ENCODE measurements at places on chromosomes 13 and 19.
A peak's percentile ranks its signal among the peaks of the same experiment; 100 is the strongest.

DNA sequence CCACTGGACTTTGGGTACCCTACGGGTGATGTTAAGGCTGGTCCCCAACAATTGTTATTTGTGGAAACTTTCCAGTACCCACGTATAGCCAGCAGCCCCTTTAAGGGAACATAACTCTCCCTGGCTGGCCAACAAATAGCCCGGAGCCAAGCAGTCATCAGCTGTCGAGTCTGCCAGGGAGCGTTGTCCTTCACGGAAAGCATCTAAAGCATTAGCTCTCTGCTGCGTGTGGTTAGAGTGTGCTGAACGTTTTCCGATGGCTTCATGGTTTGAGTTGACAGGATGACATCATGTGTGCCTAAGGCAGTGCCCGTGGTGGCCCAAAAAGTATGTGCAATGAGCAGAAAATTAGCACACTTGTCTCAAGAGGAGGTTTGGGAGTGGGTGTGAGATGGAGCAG, 3.3 kb upstream of the ZNF556 start:
- no peak for DNase-seq

- no peak for DNase-seq
Measured at GRCh38 chr13:39494006-39494405, 109.0 kb downstream of the LHFPL6 start.

DNA sequence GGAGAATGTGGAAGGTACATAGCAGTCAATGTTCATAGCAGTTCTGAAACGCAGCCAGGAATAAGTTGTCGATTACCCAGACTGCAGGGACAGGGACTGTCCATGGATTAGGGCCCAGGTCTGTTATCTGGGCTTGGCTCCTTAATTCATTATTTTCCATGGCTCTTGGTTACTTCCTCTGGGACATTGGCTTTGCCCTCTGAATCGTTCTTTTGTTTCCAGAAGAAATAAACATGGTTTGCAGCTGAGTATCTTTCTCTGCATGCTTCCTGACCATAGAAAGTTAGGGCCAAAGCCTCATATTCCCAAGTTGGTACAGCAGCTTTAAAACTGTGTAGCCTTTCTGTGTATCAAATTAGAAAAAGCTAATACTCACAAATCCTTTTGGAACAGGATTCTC, 121.7 kb upstream of the MAB21L1 start:
- no peak for DNase-seq

GRCh38 chr19:29454109-29454508, 71.7 kb upstream of the VSTM2B start:
- no peak for DNase-seq

DNA sequence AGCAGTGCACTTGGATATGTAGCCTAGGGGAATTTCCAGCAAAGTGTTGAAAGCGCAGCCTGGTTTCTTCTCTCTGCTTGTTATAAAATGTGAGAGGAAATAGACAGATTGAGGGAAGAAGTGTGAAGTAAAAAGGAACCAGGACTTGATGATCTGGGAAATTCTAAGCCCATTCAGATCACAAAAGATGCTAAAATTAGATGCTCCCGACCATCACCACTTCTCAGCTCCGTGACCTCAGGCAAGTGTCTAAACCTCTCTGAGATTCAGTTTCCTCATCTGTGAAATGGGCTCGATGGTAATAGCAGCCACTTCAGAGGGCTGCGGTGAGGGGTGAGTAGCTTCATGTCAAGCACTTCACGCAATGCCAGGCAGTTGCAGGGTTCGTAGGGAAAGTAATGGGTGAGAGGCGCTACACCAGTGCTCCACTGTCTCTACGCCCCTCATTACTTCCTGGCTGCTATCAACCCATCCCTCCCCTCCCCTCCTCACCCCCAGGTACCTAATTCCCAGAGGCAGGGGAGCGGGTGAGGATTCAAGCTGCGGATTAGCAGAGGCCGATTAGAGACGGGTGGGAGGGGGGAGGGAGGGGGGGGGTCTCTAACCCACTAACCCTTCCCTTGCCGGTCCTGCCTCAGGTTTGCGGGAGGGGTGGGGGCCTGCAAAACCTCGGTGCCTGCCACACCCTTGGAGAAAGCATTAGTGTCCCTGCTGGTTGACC, 9.0 kb upstream of the NFIC start:
- DNase-seq: no peak

DNA sequence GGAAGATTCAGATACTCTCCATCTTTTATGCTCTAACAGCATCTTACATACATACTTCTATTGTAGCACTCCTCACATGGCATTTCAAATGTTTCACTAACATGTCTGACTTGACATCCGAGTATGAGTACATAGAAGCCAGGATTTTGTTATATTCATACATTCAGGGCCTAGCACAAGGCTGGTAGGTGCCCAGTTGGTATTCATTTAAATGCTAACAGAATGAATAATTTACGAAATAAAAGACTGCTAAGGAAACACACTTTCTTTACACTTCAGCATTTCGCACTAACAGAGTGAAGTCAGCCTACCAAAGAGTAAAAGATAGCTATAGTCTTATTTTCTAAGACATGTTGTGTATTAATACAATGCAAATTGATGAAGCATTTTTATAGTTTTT, 67.8 kb upstream of the FBXL3 start:
- no peak for DNase-seq

DNA sequence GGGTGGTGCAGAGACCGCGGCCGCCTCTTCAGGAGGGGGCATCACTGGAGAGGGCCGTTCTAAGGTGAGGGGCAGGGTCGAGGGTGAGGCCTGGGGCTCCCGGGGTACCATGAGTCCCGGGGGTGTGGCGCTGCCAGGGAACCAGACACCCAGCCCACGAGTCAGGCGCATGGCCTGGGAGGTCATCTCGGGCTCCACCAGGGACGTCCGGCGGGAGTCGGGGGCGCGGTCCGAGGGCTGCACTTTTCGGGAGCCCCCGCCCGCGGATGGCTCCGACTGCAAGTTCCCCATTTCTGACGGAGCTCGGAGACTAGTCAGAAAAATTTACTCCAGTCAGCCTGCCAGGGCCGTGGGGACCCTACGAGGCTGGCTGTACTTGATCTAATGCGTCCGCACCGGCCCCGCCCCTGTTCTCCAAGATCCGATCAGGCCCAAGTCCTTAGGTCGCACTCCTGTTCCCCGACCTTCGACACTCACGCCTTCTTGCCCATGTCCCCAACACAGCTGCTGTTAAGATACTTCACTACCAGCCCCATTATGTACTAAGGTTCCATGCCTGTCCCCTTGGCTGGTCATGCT, 774 bp downstream of the GGN start:
- no peak for DNase-seq

- peak; percentile 13 for DNase-seq
Measured at GRCh38 chr19:36331353-36332228, 47.4 kb downstream of the ZFP14 start.

DNA sequence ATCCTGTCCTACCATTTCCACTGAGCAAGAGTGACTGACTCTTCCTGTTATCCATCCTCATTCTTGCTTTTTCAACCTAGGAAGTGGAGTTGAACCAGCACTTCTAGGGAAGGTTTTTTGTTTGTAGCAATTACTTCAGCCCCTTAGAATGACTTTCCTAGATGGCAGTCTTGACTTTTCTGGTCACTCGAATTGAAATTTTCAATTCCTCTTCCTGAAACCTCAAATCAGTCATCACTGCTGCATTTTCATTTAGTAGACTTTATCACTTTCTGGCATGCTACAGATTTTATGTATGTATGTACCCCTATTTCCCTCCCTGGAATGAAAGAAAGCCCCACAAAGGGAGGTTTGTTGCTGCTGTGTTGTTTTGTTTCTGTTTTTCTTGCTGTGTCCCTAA, 915.9 kb downstream of the PCDH17 start:
- no peak for DNase-seq

DNA sequence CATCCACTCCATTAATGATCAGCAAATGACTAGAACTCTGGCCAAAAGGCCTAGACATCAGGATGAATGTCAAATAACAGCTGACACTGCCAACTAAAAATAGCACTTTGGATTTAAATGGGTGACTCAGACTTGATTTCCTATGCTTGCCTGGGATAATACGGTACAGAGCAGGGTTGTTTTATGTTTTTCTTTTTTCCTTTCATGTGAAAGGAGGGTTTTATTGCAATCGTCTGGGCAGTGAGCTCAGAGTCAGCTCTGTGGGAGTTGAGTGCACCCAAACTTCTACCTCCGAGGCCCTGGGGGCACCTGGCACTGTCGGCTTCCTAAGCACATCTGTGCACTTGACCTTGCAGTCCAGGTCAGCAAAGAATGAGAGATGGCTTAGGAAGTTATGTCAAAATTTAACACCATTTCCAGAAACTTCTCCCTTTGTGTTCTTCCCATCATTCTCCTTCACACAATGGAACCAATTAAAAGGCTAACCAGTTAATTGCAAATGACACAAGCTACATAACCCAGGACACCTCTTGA, 134.1 kb downstream of the LACC1 start:
- DNase-seq: no peak

GRCh38 chr19:11578258-11579142, 1.1 kb upstream of the ACP5 start:
- DNase-seq: no peak

GRCh38 chr13:107977071-107977574, 238.2 kb downstream of the LIG4 start:
- no peak for DNase-seq

GRCh38 chr13:29435125-29435911, 160.2 kb downstream of the SLC7A1 start:
- no peak for DNase-seq

- DNase-seq: no peak
Measured at GRCh38 chr19:15623711-15624318, 8.8 kb downstream of the CYP4F8 start.

DNA sequence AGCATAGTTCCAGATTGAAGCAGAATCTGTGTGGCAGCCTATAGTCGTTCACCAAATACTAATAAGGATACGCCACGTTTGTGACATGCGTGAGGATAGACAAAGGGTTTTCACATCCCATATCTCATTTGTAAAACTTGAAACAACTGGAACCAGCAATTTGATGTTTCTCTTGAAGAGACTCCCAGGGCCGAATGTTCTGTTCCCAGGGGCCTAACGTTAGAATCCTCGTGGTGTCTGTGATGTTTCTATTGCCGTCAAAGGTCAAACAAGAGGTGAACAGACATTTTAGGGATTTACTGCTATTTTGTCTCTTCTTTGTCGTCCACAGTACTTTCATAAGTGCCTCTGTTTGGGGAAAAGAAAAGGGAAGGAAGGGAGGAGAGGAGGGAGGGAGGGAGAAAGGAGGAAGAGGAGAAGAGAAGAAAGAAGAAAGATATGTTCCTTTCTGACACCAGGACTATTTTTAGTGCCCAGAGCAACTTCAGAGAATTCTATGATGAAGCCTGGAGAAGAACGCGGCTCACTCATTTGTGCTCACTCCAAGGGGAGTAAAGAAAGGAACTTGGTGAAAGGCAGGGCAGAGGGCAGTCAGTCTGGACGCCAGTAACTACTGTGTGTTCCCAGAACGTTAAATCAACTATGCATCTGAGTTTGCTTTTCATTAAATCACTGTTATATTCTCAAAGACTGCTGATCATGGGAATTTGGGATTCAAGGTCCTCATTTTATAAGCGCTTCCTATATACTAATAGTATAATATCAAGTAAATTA, 154.5 kb downstream of the DCT start:
- no peak for DNase-seq

DNA sequence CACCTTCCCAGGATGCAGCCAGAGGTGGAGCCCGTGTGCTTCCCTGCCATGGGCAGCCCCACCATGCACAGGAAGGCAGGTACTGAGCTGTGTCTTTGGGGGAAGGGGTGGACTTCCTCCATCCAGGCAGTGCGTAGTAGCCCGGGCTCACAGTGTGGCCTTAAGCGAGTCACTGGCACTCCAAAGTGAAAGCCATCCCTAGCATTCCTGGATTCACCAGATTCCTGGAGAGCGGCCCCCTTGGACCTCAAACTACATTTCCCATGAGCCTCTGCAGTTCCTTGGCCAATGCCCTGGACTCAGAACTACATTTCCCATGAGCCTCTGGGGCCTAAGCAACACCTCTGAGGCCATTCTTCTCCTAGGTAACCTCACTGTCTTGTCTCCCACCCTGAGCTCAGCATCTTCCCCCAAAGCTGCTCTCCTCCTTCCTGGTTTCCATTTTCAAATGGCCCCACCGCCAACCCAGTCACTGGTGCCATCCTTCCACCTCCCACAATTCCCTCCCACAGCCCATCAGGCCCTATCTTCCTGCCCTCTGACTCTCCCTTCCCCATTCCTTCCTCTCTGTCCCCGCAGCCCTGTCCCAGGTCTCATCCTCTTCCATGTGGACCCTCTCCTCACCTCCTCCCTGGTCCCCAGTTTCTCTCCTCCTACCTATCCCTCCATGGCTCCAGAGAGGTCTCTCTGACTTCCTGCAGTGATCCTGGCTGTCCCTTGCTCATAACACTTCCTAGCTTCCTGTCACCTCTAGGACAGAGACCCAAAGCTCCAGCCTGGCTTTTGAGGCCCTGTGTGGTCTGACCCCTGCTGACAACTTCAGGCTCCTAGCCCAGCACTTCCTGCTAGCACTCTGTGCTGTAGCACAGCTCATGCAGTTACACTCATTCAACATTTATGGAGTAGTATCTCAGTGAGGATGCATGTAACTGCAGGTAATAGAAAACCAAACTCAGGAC, at the start of gene C19orf81:
Gene C19orf81 (plus strand): TSS at position 13 of the 959 bp plus-strand sequence. CDS start 0 bp downstream, at position 13.
- no peak for DNase-seq

DNA sequence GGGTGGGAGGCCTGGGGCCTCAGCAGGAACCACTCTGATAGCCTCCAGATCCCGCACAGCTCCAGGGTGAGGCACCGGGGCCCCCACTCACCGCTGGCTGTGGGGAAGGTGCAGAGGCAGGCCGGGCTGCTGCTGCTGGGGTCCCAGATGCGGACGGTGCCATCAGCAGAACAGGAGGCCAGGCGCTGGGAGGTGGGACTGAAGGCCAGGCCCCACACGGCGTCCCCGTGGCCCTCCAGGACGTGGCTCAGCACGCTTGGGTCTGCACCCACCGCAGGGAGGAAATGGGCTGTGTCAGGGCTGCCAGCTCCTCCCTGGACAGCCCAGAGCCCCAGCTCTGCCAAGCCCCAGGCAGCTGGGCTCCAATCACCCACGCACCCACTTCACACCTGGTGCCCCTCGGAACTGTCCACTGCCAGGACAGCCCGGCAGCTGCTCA, 6.1 kb upstream of the PRKD2 start:
- no peak for DNase-seq

DNA sequence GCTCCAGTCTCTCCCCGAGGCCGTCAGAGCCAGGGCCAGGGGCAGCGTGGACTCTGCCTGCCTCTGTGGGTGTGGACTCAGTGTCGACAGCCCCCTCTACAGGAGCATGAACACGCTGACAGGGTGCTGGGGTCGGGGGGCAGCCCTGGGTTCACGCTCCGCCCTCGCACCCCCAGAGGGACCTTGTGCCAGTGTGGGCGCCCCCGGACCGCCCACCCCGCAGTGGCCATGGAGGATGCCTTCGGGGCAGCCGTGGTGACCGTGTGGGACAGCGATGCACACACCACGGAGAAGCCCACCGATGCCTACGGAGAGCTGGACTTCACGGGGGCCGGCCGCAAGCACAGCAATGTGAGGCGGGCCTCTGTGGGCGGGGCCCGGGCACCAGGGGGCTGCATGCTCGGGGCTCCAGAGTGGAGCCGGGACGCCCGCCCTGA, 8.3 kb downstream of the TRPM4 start:
- DNase-seq: no peak

GRCh38 chr19:2113439-2114211, 16.9 kb downstream of the IZUMO4 start:
- no peak for DNase-seq

DNA sequence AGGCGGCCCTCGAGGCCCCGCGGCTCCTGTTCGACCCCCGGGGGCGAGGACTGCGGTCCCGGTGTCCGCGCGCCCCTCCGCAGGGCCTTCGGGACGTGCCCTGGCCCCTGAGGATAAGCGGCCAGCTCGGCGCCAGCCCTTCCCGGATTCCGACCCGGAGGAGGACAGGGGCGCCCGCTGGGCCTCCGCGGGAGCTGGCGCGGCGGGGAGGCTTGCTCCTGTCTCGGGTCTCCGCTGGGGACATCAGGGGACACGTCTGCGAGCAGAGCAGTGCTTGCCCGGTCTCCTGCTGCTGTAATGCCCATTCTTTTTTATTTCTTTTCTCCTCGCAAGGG, 829 bp downstream of the B3GLCT start:
- peak; percentile 5 for DNase-seq

Data from stimulated activated CD4-positive, alpha-beta T cell treated with anti-CD3 and anti-CD28 coated beads, TNF-alpha, amount 100 ng/mL, for 24 hours (primary cell).